ENCODE measurements at places on chromosomes 6 and 20.

DNA sequence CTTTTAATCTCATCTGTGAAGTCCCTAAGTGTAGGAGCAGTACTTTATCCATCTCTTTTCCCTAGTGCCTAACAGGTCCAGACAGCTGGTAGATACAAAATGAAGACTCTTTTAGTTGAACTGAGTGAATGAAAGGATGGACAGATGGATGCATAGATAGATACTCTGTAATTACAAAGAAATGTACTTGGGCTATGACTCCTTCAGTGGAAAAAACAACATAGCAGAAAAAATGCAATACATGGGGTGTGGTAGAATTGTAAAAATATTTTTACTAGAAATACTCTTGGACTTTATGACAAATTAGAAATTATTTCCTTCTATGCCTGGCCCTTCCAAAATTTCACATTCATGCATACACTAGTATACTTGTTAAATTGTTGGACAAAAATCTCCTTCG lies 29.3 kb downstream of the KCNQ5 start:
- DNase-seq, result no peak

DNA sequence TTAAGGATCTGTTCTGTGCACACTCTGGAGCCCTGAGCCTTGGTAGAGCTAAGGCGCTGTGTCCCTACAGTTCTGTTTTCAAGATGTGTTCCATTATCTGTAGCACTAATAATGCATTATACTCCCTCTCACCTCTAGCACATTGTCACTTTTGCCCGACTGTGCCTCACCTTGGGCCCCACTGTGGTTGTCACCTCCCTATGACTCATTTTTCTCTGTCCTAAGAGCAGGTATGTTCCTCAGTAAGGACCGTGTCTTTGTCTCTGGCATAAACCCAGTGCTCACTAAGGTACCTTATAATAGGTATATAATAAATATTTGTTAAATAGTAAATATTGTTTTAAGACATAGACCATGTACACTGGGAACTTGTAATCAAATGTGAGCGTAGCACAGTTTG lies 942.5 kb upstream of the CITED2 start:
- DNase-seq, result peak; percentile 5

GRCh38 chr20:56212091-56212490 lies 36.4 kb upstream of the MC3R start:
- no peak for DNase-seq

DNA sequence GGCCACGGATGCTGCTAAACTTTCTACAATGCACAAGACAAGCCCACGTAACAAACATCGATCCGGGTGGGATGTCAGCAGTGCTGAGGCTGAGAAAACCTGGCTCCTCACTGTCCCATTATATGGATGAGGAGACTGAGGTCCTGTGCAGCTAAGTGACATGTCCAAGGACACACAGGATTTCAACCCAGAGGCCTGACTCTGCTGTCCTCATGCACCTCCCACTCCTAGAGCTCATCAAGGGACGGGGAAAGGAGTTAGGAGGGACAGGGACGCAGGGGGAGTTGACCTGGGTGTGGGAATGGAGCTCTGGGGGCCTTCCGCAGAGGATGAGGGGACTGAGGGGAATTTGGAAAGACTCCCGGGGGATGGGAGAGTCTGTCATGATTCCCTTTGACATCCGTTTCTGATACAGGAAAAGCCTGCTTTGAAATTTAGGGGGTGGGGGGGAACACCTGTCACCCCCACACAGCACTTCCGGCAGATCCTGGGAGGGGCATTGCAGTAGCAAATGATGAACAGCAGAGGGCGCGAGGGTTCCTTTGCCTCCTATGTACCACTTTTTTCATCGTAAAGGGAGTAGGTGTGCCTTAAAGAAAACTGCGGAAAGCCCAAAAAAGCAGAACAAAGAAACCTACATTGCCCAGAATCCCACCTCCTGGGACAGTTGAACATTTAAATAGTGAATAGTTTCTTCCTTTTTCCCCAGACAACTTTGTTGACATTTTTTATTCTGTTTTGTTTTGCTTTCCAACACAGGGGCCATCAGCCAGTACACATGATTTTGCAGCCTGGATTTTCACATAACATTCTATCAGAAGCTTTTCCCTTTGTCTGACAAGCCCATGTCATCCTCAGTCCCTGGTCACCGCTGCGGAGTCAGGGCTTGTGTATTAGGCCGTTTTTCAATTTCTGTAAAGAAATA lies 48.6 kb downstream of the SLC2A10 start:
- peak; percentile 71 for DNase-seq

- peak; percentile 92 for DNase-seq
Observed at GRCh38 chr6:75211920-75212590, 6.2 kb upstream of the COL12A1 start.

- DNase-seq, result no peak
Observed at GRCh38 chr6:25866011-25866410, 8.0 kb downstream of the SLC17A3 start.

GRCh38 chr20:58040447-58041290 lies 187.8 kb downstream of the ANKRD60 start:
- DNase-seq, result no peak

GRCh38 chr20:19560881-19561480 lies 197.1 kb upstream of the RIN2 start:
- no peak for DNase-seq

DNA sequence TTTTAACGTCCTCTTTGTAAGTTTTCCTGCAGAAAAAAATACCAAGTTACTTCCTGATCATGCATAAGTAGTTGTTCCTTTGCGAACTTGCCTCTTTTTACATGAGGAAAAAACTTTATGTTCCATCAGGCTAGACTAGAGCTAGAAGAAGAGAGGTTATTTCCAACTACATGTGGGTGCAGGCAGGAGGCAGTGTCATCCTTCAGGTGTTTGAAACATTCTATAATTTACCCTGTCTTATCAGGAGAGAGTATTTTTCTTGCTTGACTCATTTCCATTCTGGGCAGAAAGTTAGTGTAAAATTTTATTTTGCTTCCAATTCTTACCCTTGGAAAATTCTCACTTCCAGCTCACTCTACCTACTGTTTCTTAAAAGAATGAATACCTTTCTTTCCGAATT lies 28.5 kb upstream of the EPHA7 start:
- peak; percentile 30 for DNase-seq

DNA sequence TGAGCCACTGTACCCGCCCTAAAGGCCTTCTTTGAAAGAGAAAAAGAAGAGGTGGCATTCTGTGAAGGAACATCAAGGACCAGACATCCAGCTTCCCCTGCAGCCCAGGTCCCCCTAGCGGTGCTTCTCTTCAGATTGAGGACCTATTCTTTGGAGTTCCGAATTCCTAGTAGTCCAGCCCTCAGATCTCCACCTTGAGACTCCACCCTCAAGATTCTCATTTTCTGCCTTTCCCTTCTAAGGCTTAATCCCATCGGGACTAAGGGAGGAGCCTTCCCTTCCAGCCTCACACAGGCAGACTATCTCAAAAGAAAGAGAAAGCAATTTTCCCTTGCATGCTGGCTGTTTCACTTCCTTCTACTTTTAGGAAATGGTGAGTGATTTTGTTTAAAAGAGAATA lies 32.5 kb downstream of the MUC22 start:
- peak; percentile 77 for DNase-seq
